ENCODE measurements at places on chromosomes 11 and 22. TPM values are rescaled to one million over a fixed set of nuclear protein-coding genes. Genes with fewer than 3 reads are reported as not detected.

The C11orf42 gene
- not detected for total RNA-seq

The APOBEC3B gene
- 5.0 TPM for total RNA-seq

The TIGD3 gene
- not detected for total RNA-seq

The PPP6R2 gene
- total RNA-seq: 65.0 TPM

The PPFIBP2 gene
- total RNA-seq: 18.1 TPM
